GOT3 (cell line): ENCODE measurements at places on chromosomes 3 and 15.

GRCh38 chr3:94132777-94133176 is 69.9 kb downstream of the NSUN3 start:
- no peak for DNase-seq

- no peak for DNase-seq
Observed at GRCh38 chr3:194140520-194141414, 4.8 kb downstream of the HES1 start.

- no peak for DNase-seq
Observed at GRCh38 chr15:35289024-35289617, 204.0 kb upstream of the NANOGP8 start.

- no peak for DNase-seq
Observed at GRCh38 chr3:108718454-108718853, 38.8 kb downstream of the RETNLB start.

- DNase-seq = no peak
Observed at GRCh38 chr3:137012097-137012501, 54.3 kb downstream of the IL20RB start.
